NCI-H2081 treated with DMSO at 0.1 percent for 48 hours (cell line): ENCODE measurements at places on chromosomes 2 and 18.

DNA sequence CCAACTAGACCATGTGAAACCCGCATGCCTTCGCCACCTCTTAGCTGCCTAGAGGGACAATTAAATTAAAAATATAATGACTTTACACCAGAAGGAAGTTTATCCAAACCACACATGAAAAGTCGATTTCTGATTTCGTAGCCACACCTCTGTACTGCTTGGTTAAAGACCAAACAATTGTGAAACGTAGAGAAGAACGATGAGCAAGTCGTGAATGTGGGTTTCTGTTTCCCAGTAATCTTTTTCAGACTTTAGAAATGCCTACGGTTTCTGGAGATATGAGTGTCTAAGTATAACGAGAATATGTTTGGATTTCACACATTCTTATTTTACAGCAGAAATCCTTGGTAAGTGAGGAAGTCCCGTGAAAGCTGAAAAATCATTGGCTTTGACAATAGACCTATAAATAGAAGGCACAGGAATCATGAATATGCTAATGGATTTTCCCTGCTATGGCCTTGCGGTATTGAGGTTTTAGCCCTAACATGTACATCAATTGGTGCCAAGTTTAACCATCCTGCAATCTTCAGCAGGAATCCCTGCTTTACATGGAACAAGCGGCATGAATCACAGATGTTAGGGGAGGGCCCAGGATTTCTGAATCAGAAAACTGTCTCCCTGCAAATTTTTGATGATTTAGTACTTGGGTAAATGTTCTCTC lies 105.6 kb downstream of the TTC32 start:
- no peak for DNase-seq

GRCh38 chr2:27249891-27250651 lies 12.8 kb downstream of the SLC30A3 start:
- DNase-seq, result no peak

DNA sequence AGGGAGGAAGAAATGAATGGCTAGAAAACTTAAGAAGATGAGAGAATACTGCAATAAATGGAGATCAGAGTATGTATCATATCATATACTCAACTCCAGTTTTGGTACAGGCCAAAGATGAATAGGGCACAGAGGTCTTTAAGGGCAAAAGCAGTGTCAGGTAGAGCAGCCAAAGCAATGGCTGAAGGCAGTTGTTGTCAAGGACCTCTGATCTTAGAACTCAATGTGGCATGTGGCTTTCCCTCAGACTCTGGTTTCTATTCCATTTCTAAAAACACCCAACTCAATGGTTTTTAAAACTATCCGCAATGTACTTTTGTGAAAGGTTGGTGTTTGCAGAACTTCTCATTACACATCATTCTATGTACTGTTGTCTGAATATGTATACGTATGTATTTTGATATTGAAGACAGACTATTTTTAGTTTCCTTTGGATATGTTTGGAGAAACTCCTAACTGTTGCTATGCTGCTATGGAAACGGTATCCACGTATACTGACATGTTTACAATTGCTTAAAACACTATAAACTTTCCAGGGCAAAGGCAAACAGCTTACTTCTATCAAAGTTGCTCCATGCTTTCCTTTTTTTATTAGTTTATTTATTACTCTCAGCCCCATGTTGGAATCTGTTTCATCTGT lies 58.1 kb upstream of the PELI1 start:
- DNase-seq, result no peak

DNA sequence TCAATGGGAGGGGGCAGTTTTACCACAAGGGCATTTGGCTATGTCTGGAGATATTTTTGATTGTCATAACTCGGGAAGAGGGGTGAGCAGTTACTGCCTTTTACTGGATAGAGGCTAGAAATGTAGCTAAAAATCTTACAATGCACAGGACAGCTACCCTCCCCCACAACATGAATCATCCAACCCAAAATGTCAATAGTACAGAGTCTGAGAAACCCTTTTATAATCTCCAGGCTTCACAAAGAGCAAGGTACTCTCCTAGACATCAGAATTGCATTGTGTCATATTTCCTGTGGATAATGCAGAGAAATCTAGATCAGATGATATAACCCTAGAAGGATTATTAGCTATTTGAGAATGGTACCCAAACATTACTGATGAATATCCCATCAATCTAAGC lies 277.1 kb upstream of the NRP2 start:
- DNase-seq, result no peak

DNA sequence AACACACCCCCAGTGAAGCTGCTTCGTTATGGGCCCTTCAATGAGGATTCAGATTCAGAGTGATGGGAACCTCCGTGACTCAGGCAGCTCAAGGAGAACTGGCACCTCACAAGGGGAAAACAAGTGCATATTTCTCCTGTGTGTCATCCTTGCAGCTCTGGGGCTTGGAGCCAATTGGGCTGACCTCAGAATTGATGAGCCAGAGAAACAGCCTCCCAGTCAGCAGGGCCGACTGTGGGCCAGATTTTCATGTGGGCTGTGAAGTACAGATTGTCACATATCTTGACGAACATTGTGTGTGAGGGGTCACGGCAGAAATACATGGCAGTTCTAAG lies 189.6 kb upstream of the SP5 start:
- DNase-seq, result no peak

DNA sequence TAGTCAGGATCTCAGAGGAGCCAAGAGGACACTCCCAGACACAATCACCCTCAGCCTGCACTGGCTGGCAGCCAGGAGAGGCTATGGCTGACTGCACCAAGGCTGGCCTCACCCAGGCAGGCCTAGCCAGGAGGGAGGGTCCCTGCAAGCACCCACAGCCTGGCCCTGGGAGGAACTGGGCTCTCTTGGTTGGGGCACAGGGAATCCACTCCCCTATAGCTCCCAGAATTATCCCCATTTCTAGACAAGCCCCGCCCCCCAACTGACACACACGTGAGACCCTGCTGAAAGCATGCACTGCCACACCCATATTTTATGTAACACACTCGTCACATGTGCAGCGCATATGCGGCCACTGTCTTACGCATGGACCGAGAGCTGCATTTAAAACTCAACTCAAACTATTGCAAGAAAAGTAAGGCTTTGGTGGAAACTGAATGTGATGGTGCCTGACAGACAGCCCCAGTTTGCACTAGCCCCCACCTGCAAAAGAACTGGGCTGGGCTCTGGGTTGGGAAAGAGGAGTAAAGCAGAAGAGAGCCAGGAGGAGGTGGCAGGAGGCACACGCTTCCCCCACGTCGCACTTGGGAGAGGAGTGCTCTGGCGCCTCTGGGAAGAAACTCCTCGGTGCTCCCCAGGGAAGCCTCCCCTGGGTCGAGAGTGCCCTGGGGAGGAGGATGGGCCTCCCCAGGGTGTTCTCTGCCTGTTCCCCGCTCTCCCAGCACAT lies 28.9 kb upstream of the ARHGEF4 start:
- DNase-seq, result no peak

GRCh38 chr2:147863835-147864234 lies 19.0 kb downstream of the ACVR2A start:
- no peak for DNase-seq

DNA sequence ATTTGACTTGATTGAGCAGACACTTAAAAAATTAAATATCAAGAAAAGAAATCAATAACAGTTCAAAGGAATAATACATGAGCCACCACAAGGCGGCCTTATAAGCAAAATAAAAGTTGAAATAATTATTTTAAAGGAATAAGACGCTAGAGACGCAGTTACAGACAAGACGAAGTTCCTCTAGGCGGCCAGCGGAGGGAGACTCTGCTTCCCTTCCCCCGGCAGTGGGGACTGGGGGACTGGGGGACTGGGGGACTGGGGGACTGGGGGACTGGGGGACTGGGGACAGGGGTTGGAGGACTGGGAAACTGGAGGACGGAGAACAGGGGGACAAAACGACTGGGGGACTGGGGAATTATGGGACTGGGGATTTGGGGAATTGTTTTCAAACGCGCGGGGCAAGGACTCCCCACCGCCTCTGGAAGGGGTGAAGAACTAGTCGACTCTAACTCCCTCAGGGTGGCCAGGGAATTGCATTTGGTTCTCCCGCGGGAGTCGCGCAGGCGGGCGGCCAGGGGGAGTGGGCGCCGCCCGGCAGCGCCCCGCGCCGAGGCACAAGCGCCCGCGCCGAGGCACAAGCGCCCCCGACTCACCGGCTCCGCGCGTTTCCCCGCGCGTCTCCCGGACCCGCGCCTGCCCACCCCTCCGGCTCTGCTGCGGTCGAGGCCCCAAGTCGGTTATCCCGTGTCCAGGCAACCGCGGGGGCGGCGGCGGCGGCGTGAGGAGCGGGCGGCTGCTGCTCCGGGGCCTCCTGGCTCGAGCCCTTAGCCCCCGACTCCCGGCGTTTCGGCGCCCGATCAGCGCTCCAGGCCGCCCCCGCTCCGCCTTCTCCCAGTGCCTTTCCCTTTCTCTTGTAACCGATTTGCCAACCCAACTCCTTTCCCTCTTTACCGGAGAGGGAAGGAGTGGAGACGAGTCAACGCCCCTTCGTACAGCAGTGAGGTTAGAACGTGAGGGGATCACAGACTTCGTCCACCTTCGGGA lies at the start of gene CCDC178:
TSS of gene CCDC178 (minus strand) at position 662 of the 984 bp plus-strand sequence. CDS start 28,633 bp downstream, outside the sequence.
- peak; percentile 49 for DNase-seq

- no peak for DNase-seq
Measured at GRCh38 chr2:44163777-44164176, 4.9 kb upstream of the PPM1B start.

- DNase-seq, result no peak
Measured at GRCh38 chr2:8193146-8193545, 488.7 kb upstream of the ID2 start.

- no peak for DNase-seq
Measured at GRCh38 chr2:20421988-20422370, 24.9 kb upstream of the RHOB start.

DNA sequence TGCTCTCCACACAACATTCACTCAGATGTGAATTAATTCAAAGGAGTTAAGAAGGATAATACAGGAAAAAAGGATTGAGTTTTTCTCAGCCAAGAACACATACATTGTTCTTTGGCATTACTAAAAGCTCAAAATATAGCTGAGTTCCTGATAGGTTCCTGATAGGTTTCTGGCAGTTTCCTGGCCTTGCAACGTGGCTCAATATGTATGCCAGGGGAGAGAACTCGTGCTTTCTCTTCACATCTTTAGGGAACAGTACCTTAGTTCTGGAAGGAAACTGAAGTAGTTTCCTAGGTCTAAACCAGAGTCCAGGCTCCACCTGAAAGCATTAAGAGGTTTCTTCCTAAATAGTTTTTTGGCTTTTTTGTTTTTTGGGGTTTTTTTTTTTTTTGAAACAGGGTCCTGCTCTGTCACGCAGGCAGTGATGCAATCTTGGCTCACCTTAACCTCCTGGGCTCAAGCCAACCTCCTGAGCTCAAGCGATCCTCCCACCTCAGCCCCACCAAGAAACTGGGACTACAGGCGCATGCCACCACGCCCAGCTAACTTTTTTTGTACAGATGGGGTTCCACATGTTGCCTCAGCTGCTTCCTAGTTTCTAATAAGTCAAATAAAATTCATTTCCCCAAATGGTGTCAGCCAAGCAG lies 42.8 kb downstream of the ESCO1 start:
- DNase-seq, result no peak

GRCh38 chr2:31402388-31402787 lies 12.2 kb downstream of the XDH start:
- DNase-seq, result no peak
